ENCODE measurements at places on chromosomes 6 and 20. TPM values are rescaled to one million over a fixed set of nuclear protein-coding genes. Genes with fewer than 3 reads are reported as not detected.

GRCh38 chr6:112482373-112482772, 135.2 kb downstream of the RFPL4B start:
- no peak for DNase-seq

Gene CHRNA4
- 9.5 TPM for polyA plus RNA-seq

Gene TCF21
- polyA plus RNA-seq = 173 TPM

DNA sequence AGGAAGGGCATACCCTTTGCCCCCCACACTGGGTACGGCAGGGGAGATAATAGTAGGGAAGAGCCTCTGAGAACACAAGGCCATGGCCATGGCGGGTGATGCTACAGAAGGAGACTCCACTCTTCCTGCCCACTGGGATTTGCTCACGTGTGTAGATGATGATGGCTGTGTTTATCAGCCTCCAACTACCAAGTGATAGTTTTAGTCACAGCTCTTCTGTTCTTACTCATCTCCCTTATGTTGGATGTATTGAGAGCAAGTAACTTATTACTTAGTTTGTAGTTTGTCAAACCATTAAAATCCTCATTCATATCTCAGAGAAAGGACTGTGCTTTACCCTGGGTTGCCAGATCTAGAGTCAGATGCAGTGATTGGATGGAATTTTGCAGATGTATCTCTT, 66.0 kb downstream of the CDH26 start:
- no peak for DNase-seq

GRCh38 chr20:13990465-13990864, at the start of gene SEL1L2:
TSS of gene SEL1L2 (minus strand) at chr20:13990614. CDS start at chr20:13990534, 80 bp downstream.
- no peak for DNase-seq

Data from renal cortex interstitium (tissue), 15 donors.